ENCODE measurements at places on chromosomes 16 and 17.

DNA sequence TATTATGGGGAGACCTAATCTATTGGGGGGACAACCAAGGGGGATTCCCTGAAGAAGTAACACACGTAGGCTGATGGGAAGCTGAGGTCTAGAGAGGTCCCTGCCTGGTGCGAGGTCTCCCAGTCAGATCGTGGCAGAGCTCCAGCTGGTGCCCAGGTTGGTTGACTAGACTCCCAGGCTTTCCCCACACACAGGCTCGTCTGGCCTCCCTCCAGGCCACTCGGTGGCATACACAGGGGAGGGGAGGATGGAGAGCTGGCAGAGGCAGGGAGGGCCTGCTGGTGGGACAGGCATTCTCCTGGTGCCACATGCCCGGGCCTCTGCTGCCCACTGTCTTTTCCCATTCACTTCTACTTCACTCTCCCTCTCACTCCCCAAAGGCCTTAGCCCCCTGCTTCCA is 8.5 kb upstream of the SOCS3 start:
- DNase-seq: no peak

- DNase-seq: no peak
These were observed 2.2 kb downstream of the UBALD1 start for GRCh38 chr16:4612474-4612931.

GRCh38 chr17:17837966-17838962 is 1.5 kb upstream of the SREBF1 start:
- DNase-seq: no peak

- DNase-seq: no peak
These were observed 4.7 kb downstream of the NOD2 start for GRCh38 chr16:50697881-50698767.

DNA sequence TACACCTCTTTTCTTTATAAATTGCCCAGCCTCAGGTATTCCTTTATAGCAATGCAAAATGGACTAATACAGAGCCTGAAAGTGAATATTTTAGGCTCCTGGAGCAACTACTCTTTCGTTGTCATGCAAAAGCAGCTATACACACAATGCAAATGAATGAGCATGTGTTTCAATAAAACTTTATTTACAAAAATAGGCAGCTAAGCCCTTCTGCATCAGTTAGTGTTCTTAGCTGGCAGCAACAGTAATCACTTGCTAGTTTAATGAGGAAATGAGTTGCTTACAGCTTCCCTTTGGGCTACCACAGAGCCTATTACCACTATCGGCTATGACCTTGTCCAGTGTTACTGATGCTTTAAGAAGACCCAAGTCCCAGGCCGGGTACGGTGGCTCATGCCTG is 402.9 kb downstream of the XYLT1 start:
- no peak for DNase-seq

GRCh38 chr17:2856727-2857126 is 60.5 kb downstream of the RAP1GAP2 start:
- DNase-seq: no peak

DNA sequence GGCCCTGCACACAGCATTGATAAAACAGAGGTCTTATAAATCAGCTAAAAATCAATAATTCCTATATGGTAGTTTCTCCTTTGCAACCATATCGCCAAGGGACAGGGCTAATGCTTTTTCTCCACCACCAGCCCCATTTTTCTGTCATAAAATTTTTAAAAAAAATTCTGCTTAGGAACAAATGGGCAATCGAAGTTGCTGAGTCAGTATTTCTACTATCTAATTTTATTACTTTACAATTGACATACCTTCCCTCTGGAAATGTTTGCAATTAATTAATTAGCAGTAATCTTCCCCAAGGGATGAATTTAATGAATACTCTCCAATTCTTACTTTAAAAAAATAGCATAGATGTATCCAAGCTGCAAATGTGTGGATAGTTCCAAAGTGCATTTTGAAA is 1.7 kb upstream of the IRX6 start:
- DNase-seq: no peak

DNA sequence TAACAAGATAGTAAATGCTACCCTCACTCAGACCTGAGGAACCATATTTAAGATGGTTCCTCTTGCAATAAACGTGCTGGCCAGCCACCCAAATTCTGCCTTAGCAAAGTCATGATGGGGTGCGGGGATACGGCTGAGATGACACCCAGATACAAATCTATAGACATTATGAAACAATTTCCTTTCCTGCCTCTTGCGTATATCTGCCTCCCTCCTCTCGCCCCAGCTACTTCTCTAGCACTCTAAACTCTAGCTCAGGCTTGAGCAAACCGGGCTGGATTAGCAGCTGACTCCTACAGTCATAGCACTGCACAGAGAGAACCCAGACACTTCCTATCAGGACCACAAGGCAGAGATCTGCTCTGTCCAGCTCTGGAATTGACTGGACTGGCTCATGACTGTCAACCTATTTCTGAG is 22.3 kb downstream of the CD300LF start:
- no peak for DNase-seq

GRCh38 chr17:77824780-77825280 is 133.7 kb upstream of the TNRC6C start:
- DNase-seq: no peak

DNA sequence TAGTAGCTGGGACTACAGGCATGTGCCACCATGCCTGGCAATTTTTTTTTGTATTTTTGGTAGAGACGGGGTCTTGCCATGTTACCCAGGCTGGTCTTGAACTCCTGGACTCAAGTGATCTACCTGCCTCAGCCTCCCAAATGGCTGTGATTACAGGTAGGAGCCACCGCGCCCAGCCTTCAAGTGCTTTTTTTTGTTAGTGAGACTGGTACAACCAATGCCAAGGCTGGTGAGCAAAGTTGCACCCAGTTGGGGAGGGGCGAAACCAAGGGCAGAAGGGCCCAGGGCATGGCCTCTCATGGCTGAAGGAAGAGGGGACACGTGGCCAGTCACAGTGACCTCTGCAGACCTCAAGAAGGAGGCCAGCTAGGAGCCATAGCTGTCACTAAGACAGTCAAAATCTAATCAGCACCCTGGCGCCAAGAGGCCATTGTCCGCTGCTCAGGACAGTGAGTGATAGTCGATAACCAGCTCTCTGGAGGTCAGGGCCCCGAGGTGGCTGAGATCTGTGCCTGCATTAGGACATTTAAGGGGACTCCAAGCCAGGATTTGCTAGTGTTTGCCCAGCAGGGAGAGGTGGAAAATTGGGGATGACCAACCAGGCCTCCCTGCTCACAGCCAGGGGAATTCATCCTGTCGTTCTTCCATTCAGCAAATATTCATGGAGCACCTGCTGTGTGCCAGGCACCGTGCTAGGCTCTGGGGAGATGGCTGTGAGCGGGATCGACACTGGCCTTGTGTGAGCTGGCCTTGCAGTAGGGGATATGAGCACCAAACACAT is 10.2 kb downstream of the IL4R start:
- DNase-seq: no peak

GRCh38 chr17:10614536-10615155 is 42.5 kb downstream of the MYH3 start:
- DNase-seq: no peak

GRCh38 chr17:65193305-65193704 is 56.1 kb downstream of the RGS9 start:
- no peak for DNase-seq

DNA sequence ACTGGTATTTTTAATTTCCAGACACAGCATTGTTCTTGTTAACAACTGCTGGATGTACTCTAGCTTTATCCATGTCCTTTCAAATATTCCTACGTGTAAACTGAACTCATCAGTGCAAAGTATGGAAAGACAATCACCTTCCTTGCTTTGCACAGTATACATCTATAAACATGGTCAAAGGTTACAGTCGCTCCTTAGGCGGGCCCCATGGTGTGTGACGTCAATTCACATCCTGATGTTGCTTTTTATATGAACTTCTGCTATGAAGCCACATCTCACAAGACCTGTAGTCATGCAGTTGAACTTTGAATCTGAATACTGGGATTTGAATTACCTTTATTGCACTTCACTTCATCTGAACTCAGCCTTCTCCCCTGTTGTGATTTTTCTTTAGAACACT is 447.6 kb upstream of the PSMD7 start:
- DNase-seq: no peak

DNA sequence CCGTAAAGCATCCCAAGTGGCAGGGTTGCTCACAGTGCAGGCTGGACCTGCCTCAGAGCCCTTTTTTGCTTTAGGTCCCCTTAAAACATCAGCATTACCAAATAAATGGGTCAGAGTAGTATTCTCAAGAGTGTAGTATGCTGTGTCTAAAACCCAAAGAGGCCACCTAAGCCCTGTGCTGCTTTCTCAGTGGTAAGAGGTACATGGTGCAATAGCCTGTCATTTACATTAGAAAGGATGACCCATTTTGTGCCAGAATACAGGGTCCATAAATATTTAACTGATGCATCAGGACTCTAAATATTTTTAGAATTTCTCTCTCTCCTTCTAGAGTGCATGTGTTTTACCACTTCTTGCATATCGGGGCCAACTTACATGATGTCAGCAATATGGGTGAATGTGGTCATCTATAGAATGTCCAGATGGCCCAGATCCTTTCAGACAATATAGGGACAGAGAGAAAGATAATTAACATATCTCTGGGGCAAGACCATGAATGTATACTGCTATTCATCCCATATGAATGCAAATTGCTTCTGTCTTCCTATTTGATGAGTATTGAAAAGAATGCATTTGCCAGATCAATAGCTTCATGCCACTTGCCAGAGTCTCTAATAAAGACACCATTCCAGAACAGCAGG is 329.2 kb downstream of the PMP22 start:
- no peak for DNase-seq

Data from activated CD8-positive, alpha-beta memory T cell treated with anti-CD3 and anti-CD28 coated beads for 48 hours (primary cell).